Sciatic nerve (tissue), 2 donors: ENCODE measurements at places on chromosomes 2 and 18. TPM values are rescaled to one million over a fixed set of nuclear protein-coding genes. Genes with fewer than 3 reads are reported as not detected.

Gene LRRC30
- total RNA-seq, result not detected

DNA sequence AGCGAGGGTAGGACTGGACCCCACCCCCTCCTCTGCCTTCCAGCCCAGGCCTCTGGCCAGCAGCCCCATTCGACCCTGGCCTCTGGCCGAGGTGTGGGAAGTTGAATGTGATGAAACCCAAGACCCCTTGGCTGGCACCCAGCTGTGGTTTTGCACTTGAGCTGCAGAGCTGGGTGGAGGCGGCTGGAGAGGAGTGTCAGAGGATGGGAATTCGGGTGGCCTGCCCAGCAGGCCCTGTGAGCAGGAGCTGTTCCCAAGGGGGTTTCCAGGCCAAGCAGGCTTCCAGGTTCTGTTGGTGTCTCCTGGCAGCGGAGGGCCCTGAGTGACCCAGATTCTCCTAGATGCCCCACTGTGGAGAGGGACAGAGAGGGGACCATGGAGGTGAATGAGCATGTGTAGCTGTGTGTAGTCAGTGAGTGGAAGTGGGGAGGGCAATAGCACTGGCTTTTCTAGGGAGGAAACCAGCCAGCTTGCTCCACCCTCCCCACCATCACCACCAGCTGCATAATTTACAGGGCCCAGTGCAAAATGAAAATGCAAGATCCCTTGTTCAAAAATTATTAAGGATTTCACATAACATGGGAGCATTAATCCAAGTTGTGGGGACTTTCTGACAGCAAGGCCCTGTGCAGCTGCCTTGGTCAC is 172.2 kb upstream of the HAAO start:
- peak; percentile 86 for DNase-seq

DNA sequence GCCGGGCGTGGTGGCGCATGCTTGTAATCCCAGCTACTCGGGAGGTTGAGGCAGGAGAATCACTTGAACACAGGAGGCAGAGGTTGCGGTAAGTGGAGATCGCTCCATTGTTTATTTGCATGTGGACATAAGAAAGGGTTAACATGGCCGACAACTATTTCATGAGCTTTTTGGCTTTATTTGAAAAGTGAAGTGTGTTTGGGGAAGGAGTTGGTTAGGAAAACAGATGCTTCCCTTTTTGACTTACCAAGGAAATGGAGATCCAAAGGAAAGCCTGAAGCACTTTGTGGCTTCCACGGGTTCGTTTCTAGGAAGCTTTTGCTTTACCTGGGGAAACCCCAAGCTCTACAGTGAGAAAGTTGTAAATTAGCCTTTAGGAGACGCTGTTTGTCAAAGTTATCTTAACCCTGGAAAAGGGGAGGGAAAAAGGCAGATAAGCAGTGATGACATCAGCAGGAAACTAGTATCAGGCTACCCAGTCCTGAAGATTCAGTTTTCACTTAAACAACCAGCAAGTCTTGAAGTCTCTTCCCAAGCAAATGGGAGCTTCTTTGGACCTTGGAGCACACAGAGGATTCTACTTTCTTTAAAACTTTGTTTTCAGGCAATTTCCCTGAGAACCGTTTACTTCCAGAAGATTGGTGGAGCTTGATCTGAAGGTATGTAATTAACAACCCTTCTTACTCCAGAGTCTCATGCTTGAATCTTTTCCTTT is at the start of gene CASP10:
Gene CASP10, plus strand, starts transcription at position 492 of the 715 bp plus-strand sequence. CDS start 2,637 bp downstream, outside the sequence.
- DNase-seq, result no peak

GRCh38 chr18:8937160-8938094 is 165.1 kb upstream of the NDUFV2 start:
- no peak for DNase-seq

GRCh38 chr2:26466662-26467310 is 11.1 kb downstream of the OTOF start:
- no peak for DNase-seq

- DNase-seq, result no peak
Observed at GRCh38 chr2:19545507-19545906, 187.1 kb upstream of the OSR1 start.

Gene BUB1
- total RNA-seq, result 0.27 TPM

GRCh38 chr2:109510136-109511028 is 103.4 kb downstream of the SEPTIN10 start:
- peak; percentile 88 for DNase-seq

Gene CNDP1
- total RNA-seq, result 0.31 TPM

- DNase-seq, result no peak
Observed at GRCh38 chr2:181627545-181627944, 29.4 kb downstream of the CERKL start.

Gene ARHGAP28
- total RNA-seq, result 9.7 TPM

DNA sequence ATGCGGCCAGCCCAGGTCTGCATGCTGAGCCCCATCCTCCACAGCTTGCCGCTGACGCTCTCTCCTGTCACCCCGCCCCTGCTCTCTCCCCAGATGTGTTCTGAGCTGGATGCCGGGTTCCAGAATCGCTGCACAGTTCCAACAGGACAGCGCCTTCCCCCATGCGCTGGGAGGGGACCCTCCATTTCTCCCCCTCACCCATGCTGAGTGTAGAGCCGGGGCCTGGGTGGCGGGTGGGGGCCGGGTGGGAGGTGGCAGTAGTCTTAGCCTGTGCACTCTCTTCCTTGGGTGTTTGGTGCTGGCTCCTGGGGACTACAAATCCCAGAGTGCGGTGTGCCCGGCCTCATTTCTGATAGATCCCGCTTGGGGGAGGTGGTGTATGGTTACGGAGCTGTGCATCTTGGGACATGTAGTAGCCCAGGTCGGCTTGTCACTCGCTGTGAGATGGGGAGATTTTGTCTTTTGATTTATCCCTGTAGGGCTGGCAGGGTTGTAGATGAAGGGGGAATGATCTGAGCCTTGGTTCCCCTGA is 6.8 kb downstream of the DNAJB2 start:
- no peak for DNase-seq

Gene CDK15
- total RNA-seq, result 2.3 TPM

- DNase-seq, result no peak
Observed at GRCh38 chr2:39696101-39696553, 30.4 kb downstream of the TMEM178A start.
